ENCODE measurements at places on chromosomes 6 and 20.

DNA sequence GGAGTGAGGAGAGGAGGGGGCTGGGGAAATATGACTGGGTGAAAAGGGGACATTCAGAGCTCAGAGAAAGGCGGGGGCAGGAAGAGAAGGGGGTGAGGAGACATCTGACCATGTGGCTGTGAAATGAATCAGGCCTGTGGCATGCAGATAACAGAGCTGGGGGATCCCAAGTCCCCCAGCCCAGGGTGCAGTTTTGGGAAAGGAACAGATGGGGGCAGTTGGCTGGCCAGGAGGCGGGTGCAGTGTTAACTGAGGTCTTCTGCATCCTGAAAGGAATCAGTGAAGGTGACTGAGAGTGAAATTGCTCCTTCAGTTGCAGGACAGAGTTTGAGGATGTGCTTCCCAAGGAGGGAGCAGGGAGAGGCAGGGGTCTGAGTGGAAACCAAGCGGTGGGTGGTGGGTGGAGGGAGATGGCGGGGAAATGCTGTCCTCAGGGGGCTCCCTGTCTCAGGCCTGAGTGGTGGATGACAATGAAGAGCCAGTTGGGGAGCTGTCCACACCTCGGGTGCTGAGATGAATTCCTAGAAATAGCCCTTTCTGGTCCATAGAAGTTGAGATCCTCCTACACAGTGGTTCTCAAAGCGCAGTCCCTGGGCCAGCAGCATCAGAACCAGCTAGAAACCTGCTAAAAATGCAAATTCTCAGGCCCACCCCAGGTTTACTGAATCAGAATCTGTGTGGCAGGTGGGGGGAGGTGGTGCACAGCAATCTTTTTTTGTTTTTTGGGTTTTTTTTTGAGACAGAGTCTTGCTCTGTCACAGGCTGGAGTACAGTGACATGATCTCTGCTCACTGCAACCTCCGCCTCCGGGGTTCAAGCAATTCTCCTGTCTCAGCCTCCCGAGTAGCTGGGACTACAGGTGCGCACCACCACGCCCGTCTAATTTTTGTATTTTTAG, 26.0 kb upstream of the CCDC167 start:
- DNase-seq = no peak

- DNase-seq = no peak
Measured at GRCh38 chr20:38973645-38974044, 11.5 kb downstream of the DHX35 start.

DNA sequence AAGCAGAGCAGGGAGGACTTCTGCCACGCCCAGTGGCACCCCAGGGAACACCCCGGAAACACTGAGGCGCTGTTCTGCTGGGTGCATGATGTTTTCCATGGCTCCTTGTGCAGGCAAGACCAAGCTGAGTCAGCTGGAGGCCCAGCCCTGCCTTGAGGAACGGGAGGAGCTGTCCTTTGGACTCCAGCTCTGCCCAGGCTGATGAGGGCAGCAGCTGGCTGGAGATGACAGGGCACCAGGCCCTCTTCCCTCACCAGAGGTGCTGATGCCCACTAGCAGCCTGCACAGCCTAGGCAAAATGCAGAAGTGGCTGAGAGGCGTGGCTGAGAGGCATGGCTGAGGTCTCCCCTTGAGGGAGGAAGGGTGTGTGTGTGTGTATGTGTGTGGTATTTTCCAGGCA, 2.4 kb downstream of the C6orf132 start:
- no peak for DNase-seq

DNA sequence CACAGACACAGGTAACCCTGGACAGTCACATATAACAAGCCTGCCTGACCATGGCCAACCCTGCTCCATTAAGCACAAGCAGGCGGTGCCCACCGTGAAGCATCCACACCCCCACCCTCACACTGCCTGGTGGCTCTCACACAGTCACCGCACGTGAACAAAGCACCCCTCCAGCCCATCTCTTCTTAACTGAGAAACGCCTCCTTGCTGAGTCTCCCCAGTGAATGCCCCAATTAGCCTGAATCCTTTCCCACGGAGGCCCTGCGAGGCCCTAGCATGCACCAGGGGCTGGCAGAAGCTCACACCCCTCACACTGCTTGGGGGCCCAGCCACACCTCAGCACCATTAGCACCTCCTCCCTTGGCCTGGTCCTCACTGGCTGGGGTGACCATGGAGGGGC, 72.3 kb downstream of the GRM4 start:
- no peak for DNase-seq

GRCh38 chr6:42269553-42269952, 51.9 kb upstream of the MRPS10 start:
- DNase-seq = no peak

DNA sequence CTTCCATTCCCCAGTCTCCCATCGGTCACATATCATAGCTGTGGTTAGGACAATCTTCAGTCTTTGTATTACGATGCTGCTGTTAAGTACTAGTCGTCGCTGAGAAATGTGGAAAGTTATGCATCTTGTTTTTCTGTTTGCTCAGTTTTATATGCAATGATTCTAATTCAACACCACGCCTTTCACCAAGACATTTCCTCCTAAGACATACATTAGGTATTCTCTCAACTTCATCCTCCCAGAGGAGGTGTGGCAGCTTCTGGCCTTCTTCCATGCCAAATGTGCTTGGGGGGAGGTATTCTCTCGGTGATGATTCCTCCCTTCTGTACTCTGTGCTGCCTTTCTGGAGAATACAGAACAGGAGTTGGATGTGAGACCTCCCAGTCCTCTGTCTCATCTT, 66.1 kb downstream of the B4GALT5 start:
- no peak for DNase-seq

DNA sequence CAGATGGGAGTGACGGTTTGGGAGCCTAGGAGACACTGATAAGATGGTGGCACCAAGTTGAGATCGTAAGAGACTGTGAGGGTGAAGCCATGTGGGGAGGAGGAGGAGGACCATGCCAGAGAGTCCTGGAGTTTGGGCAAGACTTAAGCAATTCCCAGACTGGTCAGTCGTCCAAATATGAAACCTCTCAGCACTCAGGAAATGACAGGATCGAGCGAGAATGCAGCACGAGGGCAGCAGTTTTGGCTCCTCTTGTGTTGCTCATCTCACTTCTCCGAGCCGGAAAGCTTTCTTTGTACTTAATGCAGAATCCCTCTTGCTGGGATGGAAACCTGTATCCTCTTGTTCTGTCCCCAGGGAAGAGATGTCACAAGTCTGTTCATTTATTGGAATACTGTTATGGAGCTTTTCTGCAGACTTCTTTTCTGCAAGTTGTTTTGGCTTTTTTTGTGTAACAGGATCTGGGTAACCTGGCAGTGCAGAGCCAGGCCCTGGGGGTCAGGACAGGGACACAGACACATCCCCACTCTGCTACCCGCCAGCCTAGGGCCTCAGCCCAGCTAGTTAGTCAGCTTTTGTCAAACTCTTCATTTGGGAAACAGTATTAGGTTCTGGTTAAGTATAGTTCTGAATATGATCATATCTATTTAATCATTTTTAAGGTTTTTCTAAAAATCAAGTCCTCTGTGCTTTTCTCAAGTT, 34.3 kb downstream of the FNDC1 start:
- no peak for DNase-seq

- peak; percentile 22 for DNase-seq
Measured at GRCh38 chr20:58839474-58839874, 11.2 kb downstream of the GNAS-AS1 start.

GRCh38 chr20:48564982-48565539, 262.7 kb downstream of the PREX1 start:
- no peak for DNase-seq

GRCh38 chr6:867378-867777, 174.4 kb upstream of the EXOC2 start:
- DNase-seq = no peak

DNA sequence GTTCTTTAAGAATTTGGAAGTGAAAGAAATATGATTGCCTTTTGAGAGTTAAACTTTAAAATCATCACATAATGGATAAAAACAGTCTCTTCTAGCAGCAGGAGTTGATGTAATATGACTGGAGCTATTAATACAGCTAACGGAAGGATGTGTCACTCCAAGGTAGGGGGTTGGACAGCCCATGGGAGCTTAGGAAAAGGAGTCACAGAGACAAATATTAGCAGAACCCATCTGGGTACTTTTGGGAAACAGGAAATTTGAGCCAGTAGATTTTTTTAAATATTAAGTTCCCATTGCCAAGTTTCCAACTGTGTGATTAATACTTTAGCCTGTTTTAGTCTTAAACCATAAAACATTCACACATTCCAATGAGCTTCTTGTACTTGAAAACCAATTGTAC, 164.7 kb upstream of the RIMS1 start:
- DNase-seq = no peak

DNA sequence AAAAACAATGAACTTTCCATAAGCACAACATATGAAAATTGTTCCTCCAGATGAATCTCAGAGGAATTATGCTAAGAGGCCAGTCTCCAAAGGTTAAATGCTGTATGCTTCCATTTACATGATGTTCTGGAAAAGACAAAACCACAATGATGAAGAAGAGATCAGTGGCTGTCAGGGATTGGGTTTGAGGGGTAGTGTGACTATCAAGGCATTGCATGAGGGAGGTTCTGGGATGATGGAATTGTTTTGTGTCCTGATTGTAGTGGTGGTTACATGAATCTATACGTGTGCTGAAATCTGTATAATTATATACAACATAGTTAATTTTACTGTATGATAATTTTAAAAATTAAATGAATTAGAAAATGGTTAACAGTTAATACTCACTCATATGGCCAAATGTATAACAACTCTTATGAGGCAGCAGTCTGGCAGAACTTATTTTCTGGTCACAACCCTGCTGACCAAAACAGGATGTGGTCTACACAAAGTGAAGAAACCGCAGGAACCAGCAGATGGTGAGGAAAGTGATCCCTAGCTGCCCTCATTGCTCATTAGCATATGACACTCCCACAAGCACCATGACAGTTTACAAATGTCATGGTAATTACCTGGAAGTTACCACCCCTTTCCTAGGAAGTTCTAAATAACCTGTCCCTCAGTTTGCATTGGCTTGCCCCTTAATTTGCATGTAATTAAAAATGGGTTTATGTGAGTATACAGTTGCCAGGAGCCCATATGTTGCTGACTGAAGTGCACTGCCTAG, 31.9 kb downstream of the NSFL1C start:
- DNase-seq = no peak

GRCh38 chr20:11469795-11470435, 447.8 kb upstream of the BTBD3 start:
- no peak for DNase-seq

DNA sequence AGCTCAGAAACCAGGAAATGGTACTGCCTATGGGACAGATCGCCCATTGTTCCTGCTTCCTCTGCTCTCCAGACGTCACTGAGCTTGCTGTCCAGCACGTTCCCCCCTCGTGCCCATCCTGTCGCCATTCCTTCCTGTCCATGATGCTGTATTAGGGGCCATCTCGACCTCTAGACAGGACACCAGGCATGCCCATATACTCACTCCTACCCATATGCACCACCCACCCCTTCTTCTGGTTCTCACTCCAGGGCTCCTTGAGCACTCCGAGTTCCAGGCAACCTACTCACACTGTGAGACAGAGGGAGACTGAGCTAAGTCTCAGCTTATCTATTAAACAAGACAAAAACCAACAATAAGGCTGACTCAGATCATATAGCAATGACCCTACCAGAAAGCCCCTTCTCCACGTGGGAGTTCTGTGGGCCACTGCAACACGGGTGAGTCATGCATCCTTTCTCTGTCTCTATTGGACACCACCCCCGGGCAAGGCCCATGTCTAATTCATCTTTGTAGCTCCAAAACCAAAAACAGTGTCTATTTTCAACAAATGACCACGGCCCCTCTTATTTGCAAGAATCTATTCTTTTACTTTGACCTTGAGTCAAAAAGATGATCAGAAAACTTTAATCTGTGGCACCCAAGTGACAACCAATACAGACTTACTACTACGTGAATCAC, 65.7 kb downstream of the PSMG4 start:
- no peak for DNase-seq

- DNase-seq = no peak
Measured at GRCh38 chr6:154458565-154459470, 51.7 kb downstream of the CNKSR3 start.

- no peak for DNase-seq
Measured at GRCh38 chr20:16701296-16701695, 28.5 kb upstream of the SNRPB2 start.

DNA sequence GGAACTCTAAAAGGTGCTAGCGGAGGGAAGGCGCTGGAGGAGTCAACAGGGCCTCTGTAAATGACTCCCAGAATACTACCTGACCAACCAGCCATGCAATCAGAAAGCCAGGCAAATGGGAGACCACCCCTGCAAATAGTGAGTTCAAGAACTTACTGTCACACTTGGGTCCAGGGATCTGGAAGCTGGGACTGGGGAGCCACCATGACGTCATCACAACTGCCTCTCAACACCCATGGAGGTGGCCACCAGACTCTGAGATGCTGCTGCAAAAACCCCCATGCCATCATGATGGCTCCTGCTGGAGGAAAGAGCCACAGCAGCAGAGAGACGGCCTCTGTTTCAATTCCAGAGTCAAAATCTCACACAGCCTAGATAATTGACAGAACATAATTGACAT, 8.5 kb upstream of the PDYN start:
- DNase-seq = no peak

DNA sequence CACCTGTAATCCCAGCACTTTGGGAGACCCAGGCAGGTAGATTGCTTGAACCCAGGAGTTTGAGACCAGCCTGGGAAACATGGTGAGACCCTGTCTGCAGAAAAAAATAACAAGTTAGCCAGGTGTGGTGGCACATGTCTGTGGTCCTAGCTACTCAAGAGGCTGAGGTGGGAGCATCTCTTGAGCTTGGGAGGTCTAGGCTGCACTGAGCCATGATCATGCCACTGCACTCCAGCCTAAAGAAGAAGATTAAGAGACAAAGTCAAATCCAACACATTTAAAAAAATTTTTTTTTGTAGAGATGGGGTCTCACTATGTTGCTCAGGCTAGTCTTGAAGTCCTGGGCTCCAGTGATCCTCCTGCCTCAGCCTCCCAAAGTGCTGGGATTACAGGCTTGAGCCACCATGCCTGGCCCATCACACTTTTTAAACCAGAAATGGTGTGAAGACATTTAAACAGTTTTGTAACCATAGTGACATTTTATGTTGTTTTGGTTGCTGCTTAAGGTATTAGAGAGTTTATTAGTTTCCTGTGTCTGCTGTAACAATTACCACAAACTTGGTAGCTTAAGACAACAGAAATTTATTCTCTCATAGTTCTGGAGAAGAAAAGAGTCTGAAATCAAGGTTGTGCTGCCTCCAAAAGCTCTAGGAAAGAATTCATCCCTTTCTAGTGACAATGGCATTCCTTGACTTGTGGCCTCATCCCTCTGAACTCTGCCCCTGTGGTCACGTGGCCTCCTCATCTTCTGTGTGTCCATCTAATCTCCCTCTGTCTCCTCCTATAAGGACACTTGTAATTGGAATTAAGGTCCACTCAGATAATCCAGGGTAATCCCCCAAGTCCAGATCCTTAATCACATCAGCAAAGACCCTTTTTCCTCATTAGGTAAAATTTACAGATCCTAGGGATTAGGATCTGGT, 104.6 kb upstream of the TNFAIP3 start:
- no peak for DNase-seq
